ENCODE measurements at places on chromosomes 4 and X. TPM values are rescaled to one million over a fixed set of nuclear protein-coding genes. Genes with fewer than 3 reads are reported as not detected.

DNA sequence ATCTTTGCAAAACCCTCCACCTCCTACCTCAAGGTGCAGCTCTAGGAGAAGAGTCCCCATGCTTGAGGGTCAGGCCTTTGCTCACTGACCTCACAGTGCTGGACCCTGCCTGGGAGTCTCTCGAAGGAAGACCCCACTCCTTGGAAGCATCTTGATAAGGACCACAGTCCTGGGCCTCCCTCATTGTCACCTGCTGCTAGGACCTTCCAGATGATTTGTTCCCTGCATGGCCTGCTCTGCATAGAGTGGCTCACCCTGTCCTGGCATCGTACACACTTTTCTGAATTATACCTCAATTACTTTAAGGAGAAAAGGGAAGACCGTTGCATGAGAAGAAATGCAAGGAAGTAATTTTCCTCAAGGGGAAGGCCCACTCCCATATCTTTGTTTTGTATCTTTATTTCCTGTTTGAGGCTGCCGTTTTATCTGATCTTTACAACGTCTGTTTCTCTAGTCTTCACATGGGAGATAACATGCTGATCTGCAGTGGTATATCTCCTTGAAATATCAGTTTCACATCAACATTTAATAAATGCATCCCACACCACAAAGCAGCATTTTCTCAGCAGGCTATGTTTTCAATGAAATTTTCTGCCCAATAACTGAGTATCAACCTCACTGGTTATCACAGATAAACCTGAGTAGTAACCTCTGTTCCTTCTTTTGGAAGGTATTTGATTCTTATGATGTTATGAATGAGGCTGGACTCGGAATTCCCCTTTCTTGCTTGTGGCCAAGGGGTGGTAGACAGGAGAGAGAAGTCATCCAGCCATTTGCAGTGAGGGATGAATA is 15.0 kb upstream of the AKAP17A start:
- no peak for DNase-seq

- DNase-seq: no peak
These were observed 55.6 kb upstream of the TADA2B start for GRCh38 chr4:6987588-6987961.

TMEM47 gene
- 5.3 TPM for total RNA-seq

CXCL10 gene
- total RNA-seq: 0.34 TPM

DNA sequence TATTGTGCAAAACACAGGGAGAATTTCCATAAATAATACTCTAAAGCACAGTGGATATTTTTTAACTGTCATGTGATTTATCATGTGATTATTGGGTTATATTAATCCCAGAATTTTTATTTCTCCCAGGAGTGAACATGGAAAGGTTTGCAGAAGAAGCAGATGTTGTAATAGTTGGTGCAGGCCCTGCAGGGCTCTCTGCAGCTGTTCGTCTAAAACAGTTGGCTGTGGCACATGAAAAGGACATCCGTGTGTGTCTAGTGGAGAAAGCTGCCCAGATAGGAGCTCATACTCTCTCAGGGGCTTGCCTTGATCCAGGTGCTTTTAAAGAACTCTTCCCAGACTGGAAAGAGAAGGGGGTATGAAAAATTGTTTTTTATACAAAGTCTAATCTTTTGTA is 10.0 kb downstream of the ETFDH start:
- DNase-seq: no peak

TMEM31 gene
- not detected for total RNA-seq

DNA sequence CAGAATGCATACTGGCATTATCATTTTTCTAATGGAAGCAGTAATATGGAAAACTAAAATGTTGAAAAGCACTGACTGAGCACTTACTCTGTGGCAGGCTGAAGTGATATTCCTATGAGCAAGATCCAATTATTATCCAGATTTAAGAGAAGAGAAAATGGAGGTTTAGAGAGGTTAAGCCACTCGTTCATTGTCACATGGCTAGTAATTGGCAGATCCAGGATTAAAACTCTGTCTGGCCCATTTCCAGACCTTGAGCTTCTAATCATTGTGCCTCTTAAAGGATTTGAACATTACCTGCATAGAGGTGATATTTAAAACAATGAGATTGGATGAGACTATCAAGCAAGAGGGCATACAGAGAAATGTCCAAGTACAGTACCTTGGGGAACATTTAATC is 80.6 kb downstream of the MFAP3L start:
- DNase-seq: no peak

RAB33A gene
- total RNA-seq: 3.2 TPM

PTCHD1 gene
- 0.68 TPM for total RNA-seq

- DNase-seq: no peak
These were observed 30.1 kb upstream of the CFAP299 start for GRCh38 chr4:80305466-80305865.

DNA sequence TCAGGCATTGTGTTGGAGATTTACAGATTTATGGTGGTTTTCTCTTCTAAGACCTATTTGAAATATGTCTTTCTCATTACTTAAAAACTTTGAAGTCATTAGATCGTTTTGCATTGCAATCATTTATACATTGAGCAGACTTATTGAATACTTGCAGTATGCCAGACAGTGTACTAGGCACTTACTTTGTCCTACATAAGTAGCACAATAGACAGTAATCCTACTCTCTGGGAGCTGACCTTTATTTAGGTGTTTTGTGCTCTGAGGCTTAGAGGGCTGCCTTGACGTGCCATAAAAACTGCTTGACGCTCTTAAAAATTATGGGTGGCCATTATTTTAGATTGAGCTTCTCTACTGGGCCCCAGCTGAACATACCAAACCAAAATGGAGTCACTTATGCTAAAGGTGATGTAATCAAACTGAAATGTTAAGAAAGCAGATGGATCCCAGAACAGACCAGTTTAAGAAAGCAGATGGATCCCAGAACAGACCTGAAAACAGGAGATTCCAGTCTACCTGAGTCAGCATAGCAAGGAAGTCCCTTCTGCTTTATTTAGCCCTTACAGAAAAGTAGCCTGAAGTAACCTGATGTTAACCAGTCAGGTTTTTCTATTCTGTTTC is 42.4 kb downstream of the PTTG2 start:
- peak; percentile 54 for DNase-seq

DNA sequence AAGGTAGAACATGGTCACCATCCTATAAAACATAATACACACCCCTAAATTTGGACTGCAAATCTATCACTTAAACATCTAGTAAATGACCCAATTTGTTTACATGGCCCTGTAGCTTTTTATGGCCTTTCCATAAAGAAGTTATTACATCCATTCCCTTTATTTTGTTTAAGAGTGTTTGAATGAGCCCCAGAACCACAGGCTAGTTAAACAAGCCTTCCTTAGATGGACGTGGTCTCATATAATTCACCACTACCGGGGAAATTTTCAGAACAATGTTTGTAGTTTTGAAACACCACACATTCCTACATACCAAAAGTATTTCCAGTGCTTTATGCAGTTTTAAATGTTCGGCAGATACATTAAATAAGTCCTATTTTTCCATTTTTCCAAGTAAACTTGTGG is 12.3 kb downstream of the PDGFC start:
- no peak for DNase-seq

CCKAR gene
- not detected for total RNA-seq

ABCG2 gene
- 0.21 TPM for total RNA-seq

DNA sequence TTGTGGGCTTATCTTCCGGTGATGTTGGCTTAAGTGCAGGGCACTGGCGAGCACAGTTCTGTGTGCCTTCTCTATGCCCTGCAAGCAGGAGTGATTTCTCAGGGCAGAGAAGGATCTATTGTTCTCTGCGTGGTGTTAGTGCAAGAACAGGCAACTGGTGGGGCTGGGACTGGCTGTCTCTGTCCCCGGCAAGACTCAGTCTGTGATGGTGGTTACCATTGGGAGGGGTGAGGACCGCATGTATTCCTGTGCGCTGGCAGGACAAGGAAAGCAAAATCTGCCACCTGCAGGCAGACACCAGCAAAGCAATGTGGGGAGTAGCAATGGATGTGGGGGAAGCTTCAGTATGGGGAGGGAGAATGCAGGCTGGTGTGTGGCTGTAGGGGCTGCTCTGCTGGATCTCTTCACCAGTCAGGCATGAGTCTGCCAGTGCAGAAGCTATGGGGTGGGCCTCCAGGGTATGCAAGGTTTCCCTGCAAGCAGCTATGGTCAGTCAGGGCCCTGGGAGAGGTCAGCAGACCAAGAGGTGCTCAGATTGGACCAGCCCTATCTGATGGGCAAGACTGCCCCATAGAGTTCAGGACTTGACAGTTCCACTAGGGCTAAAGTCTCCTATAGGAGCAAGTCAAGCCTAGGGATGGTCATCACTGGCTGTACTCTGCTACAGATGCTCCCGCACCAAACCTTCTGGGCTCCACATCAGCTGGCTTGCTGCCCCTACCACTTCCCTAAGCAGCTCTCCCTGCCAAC is 16.8 kb downstream of the PF4 start:
- DNase-seq: no peak

KCTD8 gene
- total RNA-seq: 4.8 TPM

GRCh38 chr4:166577639-166578038 is 656.7 kb downstream of the SPOCK3 start:
- no peak for DNase-seq

DNA sequence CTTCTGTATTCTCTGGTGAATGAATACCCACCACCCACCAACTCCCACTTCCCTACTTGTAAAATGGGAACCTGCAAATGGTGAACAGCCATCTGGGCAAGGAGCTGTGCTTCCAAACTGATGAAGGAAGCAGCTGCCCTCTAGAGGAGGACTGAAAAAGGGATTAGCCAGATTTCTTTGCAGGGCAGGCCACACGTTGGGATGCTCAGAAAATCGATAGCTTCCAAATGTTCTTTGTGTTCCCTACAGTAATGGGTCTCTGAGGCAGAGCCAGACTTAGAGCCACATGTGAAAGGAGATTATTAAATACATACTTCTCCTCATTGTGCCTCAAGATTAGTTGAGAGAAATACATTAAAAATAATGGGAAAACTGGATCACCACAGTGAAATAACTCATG is 39.3 kb upstream of the LPAR4 start:
- peak; percentile 10 for DNase-seq

CCDC149 gene
- total RNA-seq: 4.9 TPM

GALNTL6 gene
- total RNA-seq: 0.13 TPM

DNA sequence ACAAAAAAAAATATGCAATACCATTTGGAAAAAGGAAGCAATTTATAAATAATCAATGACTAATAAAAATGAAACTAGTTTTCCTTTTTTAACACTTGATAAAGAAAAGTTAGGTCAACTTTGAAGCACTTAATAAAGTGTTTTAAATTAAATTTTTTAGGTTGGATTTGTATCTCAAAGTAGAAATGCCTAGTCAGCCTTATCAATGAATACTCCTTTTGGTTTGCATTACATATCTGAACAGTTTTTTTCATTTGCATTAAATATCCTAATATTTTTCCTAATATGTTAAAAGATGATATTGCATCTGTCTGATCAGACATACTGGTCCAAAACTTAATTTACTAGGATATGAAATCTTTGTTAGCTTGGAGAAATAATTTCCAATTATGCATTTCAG is 155.8 kb upstream of the ZFP42 start:
- no peak for DNase-seq

DNA sequence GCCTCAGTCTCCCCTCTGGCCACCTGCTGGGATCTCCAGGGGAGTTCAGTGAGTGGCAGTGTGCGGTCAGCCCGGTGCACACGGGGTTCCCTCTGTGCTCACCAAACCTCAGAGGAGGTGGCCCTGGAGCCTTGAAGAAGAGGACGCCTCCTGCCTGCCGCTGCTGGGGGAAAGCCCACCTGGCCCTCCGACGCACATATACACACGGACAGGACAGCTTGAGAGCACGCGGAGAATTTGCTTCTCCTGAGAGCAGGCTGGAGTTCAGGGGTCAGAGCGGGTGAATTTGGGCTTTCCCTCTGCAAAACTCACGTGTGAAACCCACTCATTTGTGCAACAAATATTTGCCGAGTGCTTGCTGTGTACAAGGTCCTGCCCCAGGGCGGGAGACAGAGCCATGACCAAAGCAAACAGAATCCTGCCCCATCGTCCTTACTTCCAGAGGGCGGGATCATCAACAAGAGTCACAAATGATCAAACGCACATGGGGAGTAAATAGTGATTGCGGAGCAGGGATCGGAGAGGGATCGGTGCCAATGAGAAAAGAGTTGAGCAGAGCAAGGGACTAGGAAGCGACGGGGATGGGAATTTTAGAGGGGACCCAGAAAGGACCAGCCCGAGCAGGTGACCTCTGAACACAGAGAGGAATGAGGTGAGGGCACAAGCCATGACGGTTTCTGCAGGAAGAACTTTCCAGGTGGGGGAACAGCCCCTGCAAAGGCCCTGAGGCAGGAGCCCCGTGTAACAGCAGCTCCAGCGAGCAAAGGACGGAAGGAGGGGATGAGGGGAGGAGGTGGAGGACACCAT is 17.6 kb downstream of the BLOC1S4 start:
- no peak for DNase-seq

- peak; percentile 94 for DNase-seq
These were observed 90.2 kb downstream of the CXCL13 start for GRCh38 chr4:77695774-77696173.

- no peak for DNase-seq
These were observed 11.3 kb downstream of the RGS12 start for GRCh38 chr4:3303923-3304710.

DNA sequence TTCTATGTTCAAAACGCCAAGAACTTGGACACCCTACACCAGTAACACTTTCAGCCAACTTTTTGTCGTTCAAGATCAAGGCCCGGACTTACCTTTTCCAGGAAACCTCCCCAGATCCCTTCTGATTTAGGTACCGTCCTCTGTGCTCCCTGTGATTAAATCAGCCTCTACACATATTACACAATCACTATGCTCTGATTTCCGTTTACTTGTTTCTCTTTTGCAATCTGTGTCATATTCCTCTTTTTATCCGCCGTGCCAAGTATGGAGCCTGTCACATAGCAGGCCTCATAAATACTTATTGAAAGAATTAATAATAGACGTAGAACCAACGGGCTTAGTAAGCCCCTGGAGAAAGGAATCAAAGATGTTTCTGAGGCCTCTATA is 722 bp upstream of the TMEM33 start:
- no peak for DNase-seq

DNA sequence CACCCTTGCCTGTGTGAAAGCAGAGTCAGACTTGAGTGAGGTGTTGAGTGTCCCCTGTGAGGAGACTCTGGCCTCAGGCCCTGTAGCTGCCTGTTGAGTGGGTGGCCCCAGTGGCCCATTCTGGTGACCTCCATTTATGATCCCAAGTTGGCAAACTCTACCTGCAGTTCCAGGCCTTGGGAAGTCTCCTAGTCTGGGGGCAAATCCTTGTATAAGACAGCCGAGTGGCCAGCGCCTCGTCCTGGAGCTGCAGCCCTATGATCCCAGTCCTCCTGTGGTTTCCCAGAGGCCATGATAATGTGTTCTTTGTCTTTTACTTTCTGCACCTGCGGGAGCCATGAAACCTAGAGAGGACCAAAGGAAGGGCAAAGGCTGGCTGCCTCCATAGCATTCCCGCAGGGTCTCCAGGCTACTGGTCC is 58.7 kb downstream of the NBDY start:
- no peak for DNase-seq

- DNase-seq: no peak
These were observed 73.5 kb upstream of the EMCN start for GRCh38 chr4:100591161-100591876.

- DNase-seq: peak; percentile 47
These were observed 31.2 kb downstream of the PHEX start for GRCh38 chrX:22063284-22063683.

All from kidney epithelial cell (primary cell).